Thoracic aorta (tissue), 2 donors: ENCODE measurements at places on chromosomes 5 and 9. TPM values are rescaled to one million over a fixed set of nuclear protein-coding genes. Genes with fewer than 3 reads are reported as not detected.

GRCh38 chr5:121053055-121053985 is 589.2 kb downstream of the PRR16 start:
- DNase-seq: no peak

- DNase-seq: no peak
Observed at GRCh38 chr5:96743805-96744204, 63.9 kb downstream of the ERAP1 start.

DNA sequence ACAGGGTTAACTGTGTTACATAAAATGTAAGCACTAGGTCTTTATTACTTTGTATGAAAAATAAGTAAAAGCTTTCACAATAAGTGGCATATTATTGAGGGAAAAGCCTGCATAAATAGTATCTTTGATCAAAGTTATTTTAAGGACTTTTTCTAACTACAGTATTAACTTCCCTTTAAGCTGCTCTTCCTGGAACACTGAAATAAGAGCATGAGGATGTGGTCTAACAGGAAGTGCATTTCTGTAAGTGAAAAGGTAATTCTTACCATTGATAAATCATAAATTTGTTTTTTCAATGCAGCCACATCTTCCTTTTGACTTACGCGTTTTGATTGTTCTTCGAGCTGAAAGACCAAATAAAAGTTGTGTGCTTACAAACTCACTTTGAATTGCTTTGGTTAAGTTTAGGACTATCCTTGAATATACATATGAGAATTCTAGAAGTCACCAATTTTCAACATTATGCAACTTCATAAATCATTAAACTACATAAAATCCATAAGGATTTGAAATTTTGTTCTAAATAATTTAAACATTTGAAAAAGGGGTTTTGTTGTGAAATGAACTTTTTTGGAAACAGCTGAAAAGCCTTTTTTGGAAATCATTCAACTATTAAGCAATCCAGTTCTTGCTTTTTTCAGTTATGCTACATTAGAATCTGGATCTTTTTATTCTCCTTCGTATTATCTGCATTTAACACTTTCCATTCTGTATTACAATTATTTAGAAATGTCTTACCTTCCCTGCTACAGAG is 50.6 kb downstream of the RASEF start:
- DNase-seq: no peak

DNA sequence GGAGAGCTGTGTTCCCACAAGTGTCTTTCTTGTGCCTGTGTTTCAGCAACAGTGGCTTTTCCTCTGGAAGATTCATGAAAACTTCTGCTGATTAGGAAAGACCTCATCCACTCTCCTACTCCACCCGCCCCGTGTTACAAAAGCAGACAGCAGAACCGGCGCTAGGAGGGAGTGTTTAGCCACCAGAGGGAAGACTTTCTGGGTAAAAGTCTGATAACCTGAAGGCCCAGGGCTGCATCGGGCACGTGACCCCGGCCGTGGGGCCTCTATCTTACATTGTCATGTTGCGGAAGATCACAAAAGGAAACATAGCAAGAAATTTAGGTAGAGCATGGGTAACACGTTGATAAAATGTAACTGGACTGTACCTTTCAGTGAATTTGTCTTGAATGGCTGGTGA is 32.0 kb upstream of the DMRT2 start:
- DNase-seq: no peak

DNA sequence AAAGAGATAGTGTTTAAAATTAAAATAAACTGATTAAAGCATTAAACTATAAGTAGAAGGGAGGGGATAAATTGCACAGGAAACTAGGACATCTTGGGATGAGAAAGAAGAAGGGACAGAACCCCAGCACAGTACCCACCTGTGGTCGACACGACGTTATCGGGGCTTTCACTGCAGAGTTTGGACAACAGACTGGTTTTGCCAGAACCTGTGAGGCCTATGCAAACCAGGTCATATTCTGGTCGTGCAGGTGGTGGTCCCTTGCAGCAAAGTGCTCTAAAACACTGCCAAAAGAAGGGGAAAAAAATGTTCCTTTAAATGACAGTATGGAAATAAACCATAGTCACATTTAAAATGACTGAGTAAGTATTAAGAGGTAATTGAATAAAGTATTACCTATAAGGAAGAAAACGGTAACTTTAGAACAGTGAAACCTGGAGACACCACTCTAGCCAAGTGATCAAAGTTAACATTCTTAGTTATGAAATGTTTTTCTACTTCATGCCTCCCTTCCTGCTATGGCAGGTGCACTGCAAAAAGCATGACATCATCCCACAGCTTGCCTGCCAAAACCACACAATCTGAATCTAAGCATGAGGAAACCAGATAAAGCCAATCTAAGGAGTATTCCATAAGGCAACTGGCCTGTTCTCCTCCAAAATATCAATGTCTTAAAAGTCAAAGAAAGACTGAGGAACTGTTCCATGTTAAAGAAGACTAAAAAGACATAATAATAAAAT is 138.6 kb downstream of the ARL15 start:
- DNase-seq: no peak

DNA sequence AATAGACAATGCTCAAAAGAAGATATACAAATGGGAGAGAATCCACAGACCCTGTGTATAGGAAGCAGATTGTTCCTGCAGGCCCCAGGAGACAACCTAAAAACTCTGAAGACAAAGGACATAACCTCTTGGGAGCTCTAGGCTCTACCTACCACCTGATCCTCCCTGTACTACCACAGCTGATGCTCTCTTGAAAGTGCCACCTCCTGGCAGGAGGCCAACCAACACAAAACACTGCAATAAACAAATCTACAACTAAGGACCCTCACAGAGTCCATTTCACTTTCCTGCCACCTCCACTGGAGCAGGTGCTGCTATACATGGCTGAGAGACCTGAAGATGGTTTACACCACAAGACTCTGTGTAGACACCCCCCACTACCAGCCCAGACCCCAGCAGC is 49.0 kb downstream of the STARD4 start:
- DNase-seq: no peak

The CEP78 gene
- 5.6 TPM for total RNA-seq

DNA sequence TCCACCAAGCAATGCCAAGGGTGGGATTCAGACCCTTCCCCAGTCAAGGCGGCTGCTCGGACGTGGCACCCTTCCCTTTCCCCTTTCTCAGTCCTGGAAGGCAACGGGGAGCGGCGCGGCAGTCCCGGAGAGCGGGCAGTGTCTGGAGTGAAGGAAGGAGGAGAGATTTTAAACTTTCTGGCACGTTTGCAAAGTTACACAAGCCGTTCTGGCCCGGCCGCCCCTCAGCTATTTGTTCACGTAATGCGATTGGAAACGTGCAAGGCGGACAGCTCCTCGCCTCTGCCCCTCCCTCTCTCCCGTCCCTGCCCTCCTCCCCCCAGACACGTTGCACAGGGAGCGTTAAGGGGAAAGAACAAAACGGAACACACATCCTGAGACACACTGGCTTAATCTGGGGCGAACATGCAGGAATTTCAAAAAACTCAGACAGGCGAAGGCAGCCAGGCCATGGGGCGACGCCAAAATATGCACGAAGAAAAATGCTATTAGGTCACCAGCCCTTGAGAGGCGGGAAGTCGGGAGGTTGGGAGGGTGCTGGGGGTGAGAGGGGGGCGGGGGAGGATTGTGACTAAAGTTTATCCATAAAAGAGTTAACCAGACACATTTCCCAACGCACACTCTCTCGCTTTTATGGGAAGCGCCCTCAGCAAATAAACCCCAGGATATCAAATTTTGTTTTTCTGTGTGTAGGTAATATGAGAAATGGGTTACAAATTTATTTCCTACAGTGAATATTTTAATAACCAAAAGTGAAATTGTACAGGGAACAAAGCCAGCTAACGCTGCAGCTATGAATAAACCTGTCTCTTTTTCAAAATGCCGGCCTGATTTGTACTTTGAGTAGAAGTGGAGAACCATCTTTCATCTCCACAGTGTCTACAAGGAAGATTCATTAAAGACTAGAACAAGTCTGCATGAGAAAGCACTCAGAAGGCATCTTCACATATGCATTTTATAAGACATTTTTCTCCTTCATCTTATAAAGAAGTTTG is at the start of gene LOX:
Gene LOX, minus strand, starts transcription at position 144 of the 995 bp plus-strand sequence. CDS start 274 bp downstream, outside the sequence.
- peak; percentile 64 for DNase-seq

The MEGF9 gene
- 27.3 TPM for total RNA-seq

DNA sequence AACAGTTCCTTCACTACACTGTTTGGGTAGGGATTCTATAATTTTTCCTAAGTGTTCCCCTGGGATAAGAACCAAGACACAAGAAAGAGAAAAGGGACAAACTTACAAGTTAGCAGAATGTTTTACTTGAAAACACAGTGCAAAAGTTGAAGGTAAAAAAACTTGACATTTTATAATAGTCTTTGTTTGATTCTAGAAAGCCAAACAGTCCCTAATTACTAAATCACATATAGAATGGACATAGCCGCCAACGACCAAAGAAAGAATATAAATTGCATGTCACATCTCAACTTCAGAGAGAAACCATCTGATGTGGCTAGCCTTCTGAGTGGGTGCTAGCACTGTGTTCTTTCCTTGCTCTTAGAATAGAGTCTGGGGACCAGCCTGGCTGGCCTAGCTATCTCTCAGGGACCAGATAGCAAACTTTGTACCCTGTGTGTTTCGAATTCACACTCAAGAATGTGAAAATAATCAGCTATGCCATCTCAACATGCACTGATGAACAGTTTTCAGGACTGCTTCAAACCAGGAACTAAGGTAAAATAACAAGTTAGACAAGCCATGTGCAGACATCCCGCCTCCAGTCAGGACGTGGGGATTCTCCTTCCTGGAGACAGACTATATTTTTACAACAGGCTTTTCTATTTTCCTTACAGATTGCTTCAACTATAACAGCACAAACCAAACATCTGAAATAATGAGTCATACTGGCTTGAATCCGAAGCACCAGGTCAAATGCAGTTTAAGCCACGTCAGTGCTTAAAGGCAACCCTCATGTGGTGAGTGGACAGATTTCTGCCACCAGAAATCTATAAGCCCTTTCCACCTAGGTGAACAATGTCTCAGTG is 53.7 kb downstream of the LHFPL2 start:
- peak; percentile 41 for DNase-seq

GRCh38 chr9:134590240-134591081 is 51.1 kb upstream of the COL5A1 start:
- DNase-seq: no peak

The IFNB1 gene
- not detected for total RNA-seq

- peak; percentile 7 for DNase-seq
Observed at GRCh38 chr5:15105799-15106393, 234.3 kb upstream of the ANKH start.

The SLC34A1 gene
- not detected for total RNA-seq

DNA sequence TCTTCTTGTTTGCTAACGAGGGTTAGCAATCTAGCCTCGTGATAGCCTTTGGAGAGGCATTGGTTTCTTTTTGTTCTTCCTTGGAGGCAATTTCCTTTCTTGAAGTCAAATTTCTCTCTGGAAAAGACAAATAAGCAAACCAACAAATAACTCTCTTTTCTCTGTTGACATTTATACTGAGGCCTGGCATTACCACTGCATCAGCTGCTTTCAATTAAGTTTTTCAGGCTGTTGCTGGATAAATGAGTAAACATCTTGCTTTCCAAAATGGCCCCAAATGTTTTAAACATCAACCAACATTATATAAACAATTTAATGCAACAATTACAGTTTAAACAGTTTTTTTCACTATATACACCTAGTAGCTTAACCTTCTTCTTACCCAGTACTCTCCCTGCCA is 264.4 kb downstream of the HTR1A start:
- no peak for DNase-seq

DNA sequence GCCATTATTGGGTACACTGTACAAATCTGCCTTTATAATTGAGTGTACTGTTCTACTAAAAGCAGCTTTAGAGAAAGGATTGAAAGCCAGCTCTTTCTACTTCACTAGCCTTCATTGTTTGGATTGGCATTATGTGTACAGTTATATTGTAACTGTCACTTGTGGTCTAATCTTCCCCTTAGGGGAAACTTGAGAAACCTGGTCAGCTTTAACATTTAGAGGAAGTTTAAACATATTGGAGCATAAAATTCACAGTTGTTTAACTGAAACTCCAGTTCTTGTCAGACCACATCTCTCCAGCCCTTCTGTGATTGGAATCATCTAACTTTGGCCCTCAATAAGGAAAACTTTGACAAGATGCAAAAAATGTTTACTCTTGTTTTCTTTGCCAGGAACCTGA is 24.6 kb downstream of the PIK3R1 start:
- no peak for DNase-seq

DNA sequence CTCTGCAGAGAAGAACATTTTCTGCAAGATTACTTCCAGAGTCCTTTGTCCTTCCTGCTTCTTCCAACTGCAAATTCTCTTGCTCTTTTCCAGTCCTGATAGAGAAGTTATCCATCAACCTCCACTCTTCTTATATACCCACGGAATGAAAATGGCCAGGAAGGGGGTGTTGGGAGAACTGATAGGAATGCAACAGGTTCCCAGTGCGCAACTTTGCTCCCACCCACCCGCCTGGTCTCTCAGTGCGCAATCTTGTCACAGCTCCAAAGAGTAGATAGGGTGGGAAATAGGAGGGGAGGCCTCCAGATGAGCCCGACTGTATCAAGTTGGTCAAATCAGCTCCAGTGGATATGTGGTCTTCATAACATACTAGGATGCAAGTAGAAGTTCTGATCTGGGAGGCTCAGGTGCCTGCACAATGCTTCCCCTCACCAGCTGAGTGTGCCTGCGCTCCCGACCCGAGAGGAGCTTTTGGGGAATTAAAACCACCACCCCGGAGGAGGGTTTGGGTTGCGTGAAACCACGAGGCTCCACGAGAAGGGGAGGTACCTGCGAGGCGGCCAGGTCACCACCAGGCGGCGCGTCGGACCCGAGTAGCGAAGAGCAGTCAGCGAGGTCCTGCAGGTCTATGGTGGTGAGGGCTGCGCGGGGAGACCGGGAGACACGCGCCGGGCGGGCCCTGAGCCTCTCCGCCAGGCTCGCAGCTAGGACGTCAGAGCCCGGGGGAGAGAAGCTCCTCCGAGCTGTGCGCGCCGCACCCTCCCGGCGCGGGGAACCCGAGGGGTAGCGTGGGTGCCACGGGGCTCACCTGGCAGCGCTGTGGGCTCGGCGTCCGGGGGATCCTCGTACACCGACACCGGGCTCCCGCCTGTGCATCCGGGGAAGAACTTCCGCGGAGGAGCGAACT is 835 bp downstream of the MCIDAS start:
- DNase-seq: no peak

GRCh38 chr5:51375084-51375483 is 8.2 kb upstream of the ISL1 start:
- DNase-seq: no peak

The DBH gene
- not detected for total RNA-seq

DNA sequence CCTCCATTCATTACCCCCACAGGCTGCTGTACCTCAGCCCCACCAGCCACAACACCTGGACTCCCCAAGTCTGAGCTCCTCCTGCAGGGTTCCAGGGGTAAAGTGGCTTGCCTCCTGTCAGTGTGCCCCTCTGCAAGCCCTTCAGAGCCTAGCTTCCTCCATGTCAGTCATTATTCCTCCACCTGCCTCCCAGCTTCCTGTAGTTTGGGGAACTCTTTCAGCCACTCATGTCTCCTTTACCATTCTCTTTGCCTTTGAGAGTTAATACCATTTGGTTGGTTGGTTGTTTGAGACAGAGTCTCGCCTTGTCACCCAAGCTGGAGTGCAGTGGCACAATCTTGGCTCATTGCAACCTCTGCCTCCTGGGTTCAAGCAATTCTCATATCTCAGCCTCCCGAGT is 36.2 kb downstream of the IRF1 start:
- DNase-seq: no peak

GRCh38 chr5:463301-463700 is 20.3 kb downstream of the EXOC3 start:
- DNase-seq: no peak

GRCh38 chr9:19446361-19446861 is 37.6 kb downstream of the ACER2 start:
- DNase-seq: no peak

The SPATA9 gene
- total RNA-seq: not detected

GRCh38 chr5:165783024-165783423 is 2277.6 kb downstream of the MAT2B start:
- no peak for DNase-seq
